Kidney (tissue), 22 donors: ENCODE measurements at places on chromosomes 7 and 10. TPM values are rescaled to one million over a fixed set of nuclear protein-coding genes. Genes with fewer than 3 reads are reported as not detected.

SVOPL gene
- total RNA-seq, result 2.4 TPM

DNA sequence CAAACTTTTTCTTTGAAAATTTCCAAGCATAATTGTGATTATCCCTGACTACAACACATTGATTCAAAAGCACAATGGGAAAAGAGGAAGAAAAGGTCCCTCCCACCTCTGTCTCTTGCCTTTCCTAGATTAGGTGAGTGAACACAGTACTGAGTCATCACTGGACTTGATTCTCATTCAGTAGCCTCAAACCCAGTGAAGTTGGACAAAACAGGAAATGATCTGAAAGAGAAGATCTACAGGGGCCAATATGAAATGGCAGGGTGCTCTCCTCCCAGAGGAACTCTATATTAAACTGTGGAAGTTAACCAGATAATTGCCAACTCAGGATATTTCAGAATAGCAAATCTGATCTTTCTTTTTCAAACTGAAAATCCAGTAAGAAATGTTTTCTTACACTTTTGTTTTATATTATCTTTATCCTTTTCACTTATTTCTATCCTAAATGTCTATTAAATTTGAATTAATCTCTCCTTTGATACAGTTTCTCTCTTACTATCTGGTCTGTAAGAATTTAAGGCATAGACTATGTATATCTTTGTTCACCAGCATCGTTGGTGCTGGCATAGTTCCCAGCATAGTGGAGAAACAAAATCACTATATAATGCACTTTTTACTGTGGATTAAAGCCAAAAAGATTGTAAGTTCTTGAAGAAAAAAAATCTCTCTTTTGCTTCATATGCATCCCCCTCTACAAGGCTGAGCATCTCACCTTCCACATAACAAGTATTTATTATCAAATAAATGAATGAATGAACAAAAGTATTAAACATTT lies 41.4 kb upstream of the IKZF1 start:
- H3K27me3 ChIP-seq, result no peaks in the 10 kb centered on the region
- H3K4me3 ChIP-seq, result no peak overlapping the region
- H3K27ac ChIP-seq, result no peak overlapping the region
- H3K36me3 ChIP-seq, result no peaks in the 10 kb centered on the region
- H3K4me1 ChIP-seq, result no peaks in the 10 kb centered on the region

DNA sequence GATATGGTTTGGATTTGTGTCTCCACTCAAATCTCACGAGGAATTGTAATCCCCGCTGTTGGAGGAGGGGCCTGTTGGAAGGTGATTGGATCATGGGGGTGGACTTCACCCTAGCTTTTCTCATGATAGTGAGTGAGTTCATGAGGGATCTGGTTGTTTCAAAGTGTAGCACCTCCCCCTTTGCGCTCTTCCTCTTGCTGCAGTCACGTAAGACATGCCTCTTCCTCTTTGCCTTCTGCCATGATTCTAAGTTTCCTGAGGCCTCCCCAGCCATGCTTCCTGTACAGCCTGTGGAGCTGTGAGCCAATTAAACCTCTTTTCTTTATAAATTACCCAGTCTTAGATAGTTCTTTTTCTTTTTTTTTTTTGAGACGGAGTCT lies 17.1 kb downstream of the CDNF start:
- no peak overlapping the region for H3K4me3 ChIP-seq
- H3K4me1 ChIP-seq, result no peaks in the 10 kb centered on the region
- no peak overlapping the region for H3K27ac ChIP-seq

MYOZ1 gene
- 3.5 TPM for total RNA-seq

DNA sequence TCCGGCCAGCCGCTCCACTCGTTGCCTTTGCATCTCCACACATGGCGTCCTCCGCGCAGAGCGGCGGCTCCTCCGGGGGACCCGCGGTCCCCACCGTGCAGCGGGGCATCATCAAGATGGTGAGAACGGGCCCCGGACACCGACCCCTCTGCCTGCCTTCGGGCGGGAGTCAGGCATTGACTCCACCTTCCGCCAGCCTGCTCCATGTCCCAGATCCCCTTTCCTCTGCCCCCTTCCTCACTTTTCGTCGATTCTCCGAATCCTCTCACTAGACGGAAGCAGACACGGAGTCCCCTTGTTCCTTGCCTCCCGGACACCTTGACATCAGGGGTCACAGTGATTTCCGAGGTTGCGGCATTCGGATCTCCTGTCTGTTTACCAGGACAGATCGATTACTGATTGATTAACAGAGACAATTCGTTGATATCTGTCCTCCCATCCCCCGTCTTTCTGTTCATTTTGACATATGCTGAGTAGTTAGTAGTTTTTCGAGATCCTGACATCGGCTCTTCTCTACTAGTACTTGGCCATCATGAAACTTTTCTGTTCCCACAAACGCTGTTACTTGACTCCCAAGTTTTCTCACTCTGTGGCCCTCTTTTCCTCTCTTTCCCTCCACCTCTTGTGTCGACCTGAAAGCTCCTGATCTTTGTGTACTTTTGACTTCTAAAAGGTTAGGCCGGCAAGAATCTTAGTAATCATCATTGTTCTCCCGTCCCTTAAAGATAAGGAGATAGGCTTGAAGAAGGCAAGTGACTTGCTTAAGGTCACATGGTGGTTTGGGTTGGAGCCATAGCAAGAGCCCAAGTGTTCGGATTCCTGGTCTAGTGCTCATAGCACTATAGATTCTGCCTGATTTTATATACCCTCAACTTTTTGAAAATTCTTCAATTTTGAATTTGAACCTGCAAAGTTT lies 597 bp downstream of the SND1 start:
- peaks cover 16% of the 10 kb centered on the region for H3K4me1 ChIP-seq
- no peak for DNase-seq
- no peaks in the 10 kb centered on the region for H3K36me3 ChIP-seq
- peak overlapping the region; percentile 91 for H3K4me3 ChIP-seq
- H3K27ac ChIP-seq, result no peak overlapping the region

GRCh38 chr7:29510028-29510427 lies 53.6 kb upstream of the PRR15 start:
- H3K4me1 ChIP-seq, result no peaks in the 10 kb centered on the region
- H3K27me3 ChIP-seq, result no peaks in the 10 kb centered on the region
- no peak overlapping the region for H3K27ac ChIP-seq
- no peak overlapping the region for H3K4me3 ChIP-seq
- no peaks in the 10 kb centered on the region for H3K36me3 ChIP-seq

SEMA3D gene
- 17.5 TPM for total RNA-seq

DNA sequence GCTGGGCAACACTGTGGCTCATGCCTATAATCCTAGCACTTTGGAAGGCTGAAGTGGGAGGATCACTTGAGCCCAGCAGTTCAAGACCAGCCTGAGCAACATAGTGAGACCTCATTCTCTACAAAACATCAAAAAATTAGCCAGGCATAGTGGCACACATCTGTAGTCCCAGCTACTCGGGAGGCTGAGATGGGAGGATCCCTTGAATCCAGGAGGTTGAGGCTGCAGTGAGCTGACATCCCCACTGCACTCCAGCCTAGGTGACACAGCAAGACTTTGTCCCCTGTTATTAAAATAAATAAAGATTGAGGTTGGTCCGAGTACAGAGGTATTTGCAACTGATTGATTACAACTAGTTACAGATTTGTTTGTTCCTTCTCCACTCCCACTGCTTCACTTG lies 44.1 kb downstream of the SKIDA1 start:
- peaks cover 7% of the 10 kb centered on the region for H3K4me1 ChIP-seq
- no peaks in the 10 kb centered on the region for H3K27me3 ChIP-seq
- H3K36me3 ChIP-seq, result no peaks in the 10 kb centered on the region
- DNase-seq, result no peak
- no peak overlapping the region for H3K27ac ChIP-seq

DNA sequence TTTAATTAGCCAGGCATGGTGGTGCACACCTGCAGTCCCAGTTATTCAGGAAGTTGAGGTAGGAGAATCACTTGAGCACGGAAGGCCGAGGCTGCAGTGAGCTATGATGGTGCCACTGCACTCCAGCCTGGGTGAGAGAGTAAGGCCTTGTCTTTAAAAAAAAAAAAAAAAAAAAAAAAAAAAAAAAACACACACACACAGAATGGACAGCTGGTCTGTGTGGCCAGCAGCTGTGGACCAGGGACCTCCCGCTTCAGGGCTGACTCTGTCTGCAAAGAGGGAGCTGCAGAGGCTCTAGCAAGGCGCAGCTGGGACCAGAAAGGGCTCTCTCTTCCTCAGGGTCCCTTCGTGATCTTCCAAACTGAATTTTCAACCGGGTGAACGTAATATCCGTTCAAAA lies 53.6 kb upstream of the DNAAF5 start:
- H3K4me3 ChIP-seq, result no peak overlapping the region
- no peaks in the 10 kb centered on the region for H3K36me3 ChIP-seq
- no peaks in the 10 kb centered on the region for H3K4me1 ChIP-seq
- no peak overlapping the region for H3K27ac ChIP-seq
- no peaks in the 10 kb centered on the region for H3K27me3 ChIP-seq

GRCh38 chr7:130492523-130493274 lies 814 bp downstream of the MEST start:
- H3K4me1 ChIP-seq, result peaks cover 14% of the 10 kb centered on the region
- no peaks in the 10 kb centered on the region for H3K36me3 ChIP-seq
- DNase-seq, result no peak
- H3K27me3 ChIP-seq, result no peaks in the 10 kb centered on the region

GRCh38 chr10:69684981-69685353 lies 54.9 kb downstream of the FAM241B start:
- H3K27me3 ChIP-seq, result no peaks in the 10 kb centered on the region
- no peak for DNase-seq
- peak overlapping the region; percentile 83 for H3K27ac ChIP-seq

CYP26C1 gene
- total RNA-seq, result 0.35 TPM

DNA sequence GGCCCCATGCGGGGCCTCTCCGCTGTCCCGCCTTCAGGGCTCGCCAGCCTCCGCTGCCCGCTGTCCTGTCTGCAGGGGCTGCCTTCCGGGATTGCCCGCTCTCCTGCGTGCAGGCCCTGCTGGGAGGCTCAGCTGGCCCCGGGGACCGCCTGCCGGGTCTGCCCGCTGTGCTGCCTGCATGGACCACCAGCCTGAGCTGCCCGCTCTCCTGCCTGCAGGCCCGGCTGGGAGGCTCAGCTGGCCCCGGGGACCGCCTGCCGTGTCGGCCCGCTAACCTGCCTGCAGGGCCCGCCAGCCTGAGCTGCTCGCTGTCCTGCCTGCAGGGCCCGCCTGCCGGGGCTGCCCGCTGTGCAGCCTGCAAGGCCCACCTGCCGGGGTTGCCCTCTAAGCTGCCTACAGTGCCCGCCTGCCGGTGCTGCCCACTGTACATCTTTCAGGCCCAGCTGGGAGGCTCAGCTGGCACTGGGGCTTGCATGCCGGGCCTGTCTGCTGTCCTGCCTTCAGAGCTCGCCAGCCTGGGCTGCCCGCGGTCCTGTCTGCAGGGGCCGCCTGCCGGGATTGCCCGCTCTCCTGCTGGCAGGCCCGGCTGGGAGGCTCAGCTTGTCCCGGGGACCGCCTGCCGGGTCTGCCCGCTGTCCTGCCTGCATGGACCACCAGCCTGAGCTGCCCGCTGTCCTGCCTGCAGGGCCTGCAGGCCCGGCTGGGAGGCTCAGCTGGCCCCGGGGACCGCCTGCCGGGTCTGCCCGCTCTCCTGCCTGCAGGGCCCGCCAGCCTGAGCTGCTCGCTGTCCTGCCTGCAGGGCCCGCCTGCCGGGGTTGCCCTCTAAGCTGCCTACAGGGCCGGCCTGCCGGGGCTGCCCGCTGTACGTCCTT lies 165.1 kb downstream of the GLRX3 start:
- no peak overlapping the region for H3K27ac ChIP-seq
- no peaks in the 10 kb centered on the region for H3K4me1 ChIP-seq
- H3K4me3 ChIP-seq, result no peak overlapping the region
- no peaks in the 10 kb centered on the region for H3K27me3 ChIP-seq
- no peaks in the 10 kb centered on the region for H3K36me3 ChIP-seq
- peak; percentile 43 for DNase-seq

DNA sequence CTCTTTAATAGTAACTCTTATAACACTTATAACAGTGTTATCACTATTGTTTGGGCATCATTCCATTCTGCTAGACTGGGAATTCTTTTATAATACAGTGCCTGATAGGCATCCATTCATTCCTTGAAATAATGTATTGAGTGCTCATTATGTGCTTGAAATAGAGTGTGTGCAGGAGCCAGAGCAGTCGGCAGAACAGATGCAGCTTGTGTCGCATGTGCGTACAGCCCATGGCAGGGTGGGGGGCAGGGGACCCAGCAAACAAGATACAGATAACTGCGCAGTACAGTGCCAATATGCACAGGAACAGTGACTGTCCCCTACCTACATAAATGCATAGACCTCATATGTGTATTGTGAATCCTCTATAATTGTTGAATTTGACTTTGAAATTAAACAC lies 99.3 kb downstream of the KAT6B start:
- no peak overlapping the region for H3K4me3 ChIP-seq
- no peak for DNase-seq
- peaks cover 3% of the 10 kb centered on the region for H3K4me1 ChIP-seq
- no peaks in the 10 kb centered on the region for H3K27me3 ChIP-seq
- H3K36me3 ChIP-seq, result no peaks in the 10 kb centered on the region
- H3K27ac ChIP-seq, result no peak overlapping the region

DNA sequence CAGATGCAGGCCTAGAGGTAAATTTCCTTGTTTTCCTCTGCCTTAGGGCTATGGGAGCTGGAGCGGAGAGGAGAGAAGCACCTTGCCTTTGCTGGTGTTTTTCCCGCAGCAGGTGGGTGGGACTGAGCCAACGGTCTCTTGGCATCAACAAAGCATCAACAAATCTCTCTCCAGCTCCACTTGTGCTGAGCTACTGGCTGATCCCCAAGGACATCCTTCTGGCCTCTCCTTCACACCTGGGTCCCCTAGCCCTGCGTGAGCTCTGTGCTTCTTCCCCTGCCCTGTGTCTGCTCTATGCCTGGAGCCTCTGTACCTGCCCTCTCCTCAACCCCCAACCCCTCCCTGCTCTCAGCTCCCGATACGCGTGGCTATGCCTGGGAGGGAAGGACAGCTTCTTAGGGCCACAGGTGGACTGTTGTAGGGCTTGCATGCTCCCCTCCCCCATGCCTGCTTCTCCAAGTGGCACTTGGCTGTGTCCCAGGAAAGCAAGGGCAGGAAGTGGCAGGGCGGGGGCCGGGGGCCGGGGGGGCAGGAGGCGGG lies 3.2 kb upstream of the CLDN4 start:
- H3K27me3 ChIP-seq, result no peaks in the 10 kb centered on the region
- H3K4me3 ChIP-seq, result no peak overlapping the region
- DNase-seq, result peak; percentile 92
- H3K27ac ChIP-seq, result peak overlapping the region; percentile 99
- peaks cover 5% of the 10 kb centered on the region for H3K4me1 ChIP-seq
- H3K36me3 ChIP-seq, result no peaks in the 10 kb centered on the region

- H3K36me3 ChIP-seq, result no peaks in the 10 kb centered on the region
- no peaks in the 10 kb centered on the region for H3K27me3 ChIP-seq
- peaks cover 4% of the 10 kb centered on the region for H3K4me1 ChIP-seq
- DNase-seq, result no peak
- no peak overlapping the region for H3K27ac ChIP-seq
Observed at GRCh38 chr10:72109636-72110157, 21.3 kb upstream of the SPOCK2 start.

- no peak overlapping the region for H3K27ac ChIP-seq
- DNase-seq, result no peak
- H3K4me3 ChIP-seq, result no peak overlapping the region
Observed at GRCh38 chr7:137080516-137081203, 212.2 kb downstream of the CHRM2 start.
